NCI-H1092 (cell line): ENCODE measurements at places on chromosomes 7 and 10.

- DNase-seq, result no peak
These were observed 510 bp downstream of the ZSWIM8 start for GRCh38 chr10:73785721-73786511.

GRCh38 chr7:2796358-2797352 is 47.5 kb downstream of the GNA12 start:
- DNase-seq, result no peak

GRCh38 chr7:123538897-123539296 is 4.5 kb upstream of the IQUB start:
- DNase-seq, result no peak

GRCh38 chr7:112162142-112162766 is 43.9 kb downstream of the DOCK4 start:
- peak; percentile 66 for DNase-seq

DNA sequence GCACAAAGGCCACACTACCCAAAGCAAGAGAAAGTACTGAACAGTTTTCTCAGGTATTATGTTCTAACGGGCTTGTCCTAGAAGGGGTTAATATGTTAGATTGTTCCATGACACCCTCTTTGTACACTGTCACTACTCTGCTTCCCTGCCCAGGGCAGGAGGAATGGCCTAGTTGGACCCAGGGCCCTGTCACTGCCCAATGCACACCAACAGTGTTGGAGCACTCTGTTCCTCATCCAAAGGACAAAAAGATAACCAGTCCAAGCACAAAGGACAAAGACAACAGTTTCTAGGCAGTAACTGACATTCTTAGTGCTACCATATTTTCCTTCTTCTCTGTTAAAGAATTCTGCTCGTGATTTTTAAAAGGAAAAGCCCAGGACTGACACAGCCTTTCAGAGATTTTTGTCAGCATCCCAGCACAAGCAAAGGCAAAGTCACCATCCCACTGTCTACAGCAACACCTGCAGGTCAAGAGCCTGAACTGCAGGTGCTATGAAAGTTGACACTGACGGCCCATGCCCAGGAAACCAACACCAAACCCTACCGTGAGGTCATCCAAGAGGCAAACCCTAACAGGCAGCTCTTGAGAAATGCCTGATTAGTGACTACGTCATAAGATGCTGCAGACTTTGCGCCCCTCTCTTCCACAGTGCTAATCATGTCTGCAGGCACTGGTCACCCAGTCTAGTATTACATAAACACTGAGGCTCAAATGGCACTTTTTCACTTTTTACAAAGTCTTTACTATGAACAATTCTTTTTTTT is 13.2 kb downstream of the NUDCD3 start:
- DNase-seq, result peak; percentile 62

DNA sequence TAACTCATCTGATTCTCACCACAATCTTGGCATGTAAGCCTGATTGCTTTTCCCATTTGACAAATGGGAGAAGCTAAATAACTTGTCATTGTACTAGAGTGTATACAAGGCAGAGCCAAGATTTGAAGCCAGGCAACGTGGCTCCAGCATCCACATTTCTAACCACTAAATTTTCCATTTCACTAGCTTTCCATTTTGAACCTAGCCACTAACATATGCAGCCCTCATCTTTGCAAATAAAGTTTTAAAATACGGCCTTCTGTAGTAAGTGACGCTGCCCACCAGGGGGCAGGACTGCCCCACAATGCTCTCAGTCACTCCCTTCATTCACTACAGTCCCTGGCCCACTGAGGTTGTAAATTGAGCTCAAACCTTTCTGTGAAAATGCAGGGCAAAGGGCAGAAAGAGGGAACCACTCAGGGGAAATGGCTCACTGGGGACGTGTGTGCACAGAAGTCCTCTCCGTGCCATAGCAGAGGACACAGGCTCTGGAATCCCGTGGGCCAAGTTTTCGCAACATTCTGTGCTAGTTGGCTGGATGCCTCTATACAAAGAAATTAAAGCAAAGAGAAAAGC is 315.7 kb downstream of the TNS3 start:
- DNase-seq, result peak; percentile 16

DNA sequence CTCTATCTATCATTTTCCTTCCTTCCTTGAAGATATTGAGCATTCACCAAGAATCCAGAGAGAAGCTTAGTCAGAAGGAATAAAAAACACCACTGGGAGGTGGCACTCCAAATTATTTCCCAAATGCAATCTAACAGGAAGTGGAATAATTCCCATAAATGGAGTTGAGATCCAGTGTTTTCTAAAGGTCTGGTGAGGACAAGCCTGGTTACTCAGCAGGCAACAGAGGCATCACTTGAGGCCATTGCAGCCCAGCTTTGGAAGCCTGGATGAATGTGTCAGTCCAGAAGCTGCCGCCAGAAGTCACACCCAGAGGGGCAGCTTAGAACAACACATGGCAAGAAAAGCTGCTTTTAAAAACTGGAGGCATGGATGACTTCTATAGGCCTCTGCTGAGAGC is 288.9 kb upstream of the KLF6 start:
- no peak for DNase-seq

DNA sequence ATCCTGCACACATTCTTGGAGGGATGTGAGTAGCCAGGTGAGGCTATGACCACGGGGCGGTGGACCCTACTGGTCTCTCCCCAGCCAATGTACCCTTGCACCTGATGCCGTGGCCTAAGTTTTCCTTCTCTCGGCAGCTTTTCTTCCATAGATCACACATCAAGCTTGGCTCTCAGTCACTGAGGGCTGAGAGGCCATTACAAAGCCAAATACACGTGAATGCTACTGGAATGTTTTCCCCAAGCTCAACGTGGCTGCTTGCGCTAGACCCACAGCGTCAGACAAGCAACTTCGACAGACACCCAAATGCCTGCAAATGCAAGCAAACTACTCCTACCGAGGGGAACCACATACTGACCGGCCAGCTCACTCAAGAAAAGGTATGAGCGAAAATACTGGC is 83.1 kb downstream of the PRPF18 start:
- DNase-seq, result no peak

- no peak for DNase-seq
These were observed 309.8 kb downstream of the AHR start for GRCh38 chr7:17608114-17608833.

DNA sequence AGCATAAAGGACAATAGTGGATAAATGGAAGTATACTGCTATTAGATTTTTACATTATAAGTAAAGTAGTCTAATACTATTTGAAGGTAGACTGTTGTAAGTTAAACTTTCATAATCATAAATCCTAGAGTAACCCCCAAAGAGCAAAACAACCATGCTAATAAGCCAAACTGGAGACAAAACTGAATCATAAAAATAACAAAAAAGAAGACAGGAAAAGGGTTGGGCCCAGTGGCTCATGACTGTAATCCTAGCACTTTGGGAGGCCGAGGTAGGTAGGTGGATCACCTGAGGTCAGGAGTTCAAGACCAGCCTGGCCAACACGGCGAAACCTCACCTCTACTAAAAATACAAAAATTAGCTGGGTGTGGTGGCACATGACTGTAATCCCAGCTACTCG is 9.7 kb downstream of the CACUL1 start:
- no peak for DNase-seq
